AG04450 (cell line): ENCODE measurements at places on chromosomes 2 and 18.

- DNase-seq: no peak
These were observed 158.9 kb downstream of the NEB start for GRCh38 chr2:151575338-151575737.

GRCh38 chr18:72667932-72668331 is 123.8 kb upstream of the CBLN2 start:
- DNase-seq: no peak

DNA sequence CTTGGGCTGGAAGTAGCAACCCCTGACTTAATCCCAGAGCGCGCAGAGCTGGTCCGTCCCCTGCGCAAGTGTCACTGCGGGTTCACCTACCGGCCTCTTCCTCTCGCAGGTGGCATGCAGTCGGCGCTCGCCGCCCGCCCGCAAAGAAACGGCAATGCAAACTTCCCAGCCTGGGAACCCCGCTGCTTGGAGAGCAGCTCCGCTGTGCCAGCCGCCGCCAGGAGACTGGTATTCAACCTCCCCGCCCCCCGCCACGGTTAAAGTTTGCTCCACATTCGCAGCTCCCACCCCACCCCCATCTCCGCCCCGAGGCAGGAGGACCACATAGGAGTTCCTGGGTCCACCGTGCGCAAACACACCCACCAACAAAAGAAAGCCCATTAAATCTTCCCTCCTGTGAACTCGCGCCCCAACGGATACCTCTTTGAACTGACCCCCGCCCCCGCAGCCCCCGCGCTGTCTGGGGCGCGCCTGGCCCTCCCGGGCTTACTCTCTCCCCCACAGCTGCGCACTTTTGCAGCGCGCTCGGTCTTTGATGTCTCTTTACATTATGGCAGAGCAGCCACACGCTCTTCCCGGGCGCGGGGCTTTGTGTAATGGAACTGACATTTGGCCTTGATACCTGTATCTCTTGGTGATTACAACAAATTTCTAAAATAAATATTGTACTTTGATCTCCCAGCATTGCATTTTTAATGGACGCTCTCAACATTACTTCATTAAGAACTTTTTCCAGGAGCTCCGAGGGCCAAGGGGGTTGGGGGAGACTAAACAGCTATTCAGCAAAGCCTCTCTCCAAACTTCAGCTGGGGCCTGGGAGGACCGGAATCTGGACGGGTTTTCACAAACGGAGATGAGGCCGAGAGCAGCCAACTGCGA is 3.1 kb upstream of the SP5 start:
- no peak for DNase-seq

DNA sequence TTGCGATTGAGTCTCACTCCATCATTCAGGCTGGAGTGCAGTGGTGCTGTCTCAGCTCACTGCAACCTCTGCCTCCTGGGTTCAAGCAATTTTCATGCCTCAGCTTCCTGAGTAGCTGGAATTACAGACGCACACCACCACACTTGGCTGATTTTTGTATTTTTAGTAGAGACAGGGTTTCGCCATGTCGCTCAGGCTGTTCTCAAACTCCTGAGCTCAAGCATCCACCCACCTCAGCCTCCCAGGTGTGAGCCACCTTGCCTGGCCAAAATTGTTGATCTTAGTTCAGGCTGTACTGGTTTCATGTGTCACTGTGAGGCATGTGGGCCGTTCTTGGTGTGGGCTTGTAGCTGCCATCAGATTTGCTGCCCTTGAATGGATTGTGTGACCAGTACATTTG is 18.1 kb downstream of the CD8A start:
- DNase-seq: no peak

GRCh38 chr18:32349728-32350395 is 120.8 kb downstream of the GAREM1 start:
- DNase-seq: peak; percentile 87

DNA sequence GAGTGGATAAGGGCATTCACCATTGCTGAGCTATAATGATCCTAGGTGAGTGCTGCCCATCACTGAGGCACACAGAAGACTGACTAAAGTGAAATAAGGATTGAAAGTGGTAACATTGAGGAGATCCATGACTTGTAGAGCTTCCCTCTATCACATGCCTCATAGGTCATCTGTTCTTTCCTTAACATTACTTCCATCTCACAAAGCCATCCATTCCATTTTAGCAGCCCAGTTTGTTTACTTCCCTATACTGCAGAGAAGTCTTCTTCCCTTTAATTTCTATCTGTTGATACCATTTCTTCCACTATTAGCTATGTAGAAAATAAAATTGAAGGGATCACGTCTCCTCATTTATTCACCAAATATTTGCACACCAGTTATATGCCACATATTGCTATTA is 32.1 kb downstream of the ME2 start:
- no peak for DNase-seq

DNA sequence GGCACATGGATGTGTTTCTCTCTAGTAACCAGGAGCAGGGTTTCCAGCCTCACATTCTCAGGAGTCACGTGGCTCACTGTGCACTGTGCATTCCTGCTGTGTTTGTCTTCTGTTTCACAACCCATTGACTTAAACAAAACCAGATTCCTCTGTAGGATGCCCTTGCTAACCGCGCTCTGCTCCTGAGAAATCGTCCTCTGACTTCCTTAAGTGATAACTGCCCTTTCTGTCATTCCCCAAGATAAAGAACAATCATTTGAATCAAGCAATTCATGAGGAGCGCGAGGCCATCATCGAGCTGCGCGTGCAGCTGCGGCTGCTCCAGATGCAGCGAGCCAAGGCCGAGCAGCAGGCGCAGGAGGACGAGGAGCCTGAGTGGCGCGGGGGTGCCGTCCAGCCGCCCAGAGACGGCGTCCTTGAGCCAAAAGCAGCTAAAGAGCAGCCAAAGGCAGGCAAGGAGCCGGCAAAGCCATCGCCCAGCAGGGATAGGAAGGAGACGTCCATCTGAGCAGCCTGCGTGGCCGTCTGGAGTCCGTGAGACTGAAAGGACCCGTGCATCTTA is 60.2 kb downstream of the RALBP1 start:
- DNase-seq: peak; percentile 86

DNA sequence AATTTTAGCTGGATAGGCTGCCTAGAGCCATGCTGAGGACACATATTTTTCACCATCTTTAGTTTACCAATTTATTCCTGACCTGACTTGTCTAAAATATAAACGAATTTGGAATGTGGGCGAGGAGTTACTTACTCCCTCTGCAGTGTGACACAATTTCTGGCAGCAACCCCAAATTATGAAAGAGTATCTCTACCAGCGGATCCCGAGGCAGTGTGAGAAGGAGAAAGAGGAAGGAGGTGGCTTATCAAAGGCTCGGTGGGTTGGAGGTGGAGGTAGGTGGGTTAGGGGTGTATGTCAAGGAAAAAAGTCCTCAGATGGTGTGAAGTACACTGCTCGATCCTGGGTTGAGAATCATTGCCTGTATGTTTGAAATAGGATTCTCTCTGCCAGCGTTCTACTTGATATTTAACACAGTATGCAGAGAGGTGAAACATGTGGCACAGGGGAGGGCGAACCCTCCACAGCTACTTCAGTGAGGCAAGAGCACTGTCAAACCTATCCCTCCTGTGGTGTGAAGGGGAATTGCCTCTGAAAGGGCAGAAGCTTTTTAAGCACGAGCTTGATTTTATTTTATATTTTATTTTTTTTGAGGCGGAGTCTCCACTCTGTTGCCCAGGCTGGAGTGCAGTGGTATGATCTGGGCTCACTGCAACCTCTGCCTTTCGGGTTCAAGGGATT is 76.0 kb downstream of the RFTN2 start:
- DNase-seq: peak; percentile 21

GRCh38 chr2:52844701-52845423 is 922.7 kb upstream of the CHAC2 start:
- DNase-seq: no peak

DNA sequence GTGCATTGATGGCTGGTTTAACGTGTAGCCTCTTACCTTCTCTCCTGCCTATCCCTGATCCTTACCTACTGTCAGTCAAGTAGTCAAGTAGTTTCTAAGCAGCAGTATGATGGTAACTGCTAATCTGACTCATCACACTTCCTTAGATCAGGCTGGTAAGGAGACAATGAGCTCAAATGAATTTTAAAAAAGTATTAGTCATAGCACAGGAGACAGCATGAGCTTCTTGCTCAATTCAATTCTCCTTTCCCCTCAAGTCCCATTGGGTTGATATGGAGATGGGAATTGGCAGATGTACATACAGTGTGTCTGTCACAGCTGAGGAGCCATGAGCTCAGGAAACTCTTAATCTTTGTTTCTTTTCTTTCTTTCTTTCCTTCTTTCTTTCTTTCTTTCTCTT is 799.7 kb downstream of the LRP1B start:
- DNase-seq: no peak

DNA sequence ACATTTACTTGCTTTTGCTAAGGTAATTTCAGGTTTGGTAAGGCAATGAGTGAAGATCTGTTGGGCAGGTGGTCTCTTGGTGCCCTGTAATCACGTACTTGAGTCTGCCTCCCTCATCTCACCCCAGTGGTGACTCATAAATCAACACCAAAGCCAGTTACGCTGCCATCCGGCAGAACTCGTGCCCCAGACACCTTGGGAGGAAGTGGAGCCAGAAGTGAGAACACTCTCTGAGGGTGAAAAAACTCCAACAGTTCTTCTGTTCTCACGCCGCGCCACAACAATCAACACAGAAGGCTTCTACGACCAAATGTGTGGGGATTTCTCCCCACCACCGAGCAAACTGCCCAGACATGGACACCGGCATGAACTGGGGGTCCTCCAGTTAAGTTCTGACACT is 206.2 kb downstream of the ARL4C start:
- no peak for DNase-seq

GRCh38 chr2:152682663-152683062 is 34.6 kb downstream of the PRPF40A start:
- no peak for DNase-seq

DNA sequence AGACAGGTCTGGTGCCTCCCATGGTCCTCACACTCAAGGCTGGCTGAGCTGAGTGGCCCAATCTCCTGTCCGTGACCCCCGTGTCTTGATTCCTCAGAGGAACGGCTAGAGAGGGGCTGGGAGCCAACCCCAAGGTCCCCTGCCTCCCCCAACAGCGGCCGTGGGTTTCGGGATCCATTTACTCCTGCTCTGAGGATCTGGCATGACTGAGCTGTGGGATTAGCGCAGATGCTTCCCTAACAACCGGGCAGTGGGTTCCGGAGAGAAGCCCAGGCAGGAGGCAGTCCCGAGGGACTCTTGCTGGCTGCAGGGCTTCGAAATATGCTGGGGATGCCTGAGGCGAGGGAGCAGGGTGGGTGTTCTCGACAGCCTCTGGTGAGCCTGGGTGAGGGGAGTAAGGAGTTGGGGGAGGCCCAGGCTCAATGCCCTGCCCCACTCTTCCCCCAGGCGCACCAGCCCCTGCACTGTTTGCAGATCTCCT is 18.9 kb downstream of the GPR35 start:
- no peak for DNase-seq

GRCh38 chr18:10169064-10169562 is 255.3 kb downstream of the VAPA start:
- DNase-seq: no peak

DNA sequence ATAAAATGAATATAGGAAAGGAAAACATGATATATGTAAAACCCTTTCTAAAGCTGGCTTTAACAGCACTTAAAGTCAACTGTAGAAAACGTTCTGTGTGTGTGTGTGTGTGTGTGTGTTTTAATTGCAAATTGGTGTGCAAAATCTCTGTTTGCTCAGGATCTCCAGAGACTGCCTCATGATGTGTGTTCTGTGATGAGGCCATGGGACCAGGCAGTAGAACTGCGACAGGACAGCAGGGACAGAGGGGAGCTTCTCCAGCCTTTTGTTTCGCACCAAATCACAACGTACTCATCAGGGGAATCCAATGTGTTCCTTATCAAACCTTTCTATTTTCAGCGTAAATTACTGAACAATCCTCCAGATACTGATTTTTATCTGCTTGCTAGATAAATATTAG is 66.7 kb downstream of the NXPH2 start:
- no peak for DNase-seq

DNA sequence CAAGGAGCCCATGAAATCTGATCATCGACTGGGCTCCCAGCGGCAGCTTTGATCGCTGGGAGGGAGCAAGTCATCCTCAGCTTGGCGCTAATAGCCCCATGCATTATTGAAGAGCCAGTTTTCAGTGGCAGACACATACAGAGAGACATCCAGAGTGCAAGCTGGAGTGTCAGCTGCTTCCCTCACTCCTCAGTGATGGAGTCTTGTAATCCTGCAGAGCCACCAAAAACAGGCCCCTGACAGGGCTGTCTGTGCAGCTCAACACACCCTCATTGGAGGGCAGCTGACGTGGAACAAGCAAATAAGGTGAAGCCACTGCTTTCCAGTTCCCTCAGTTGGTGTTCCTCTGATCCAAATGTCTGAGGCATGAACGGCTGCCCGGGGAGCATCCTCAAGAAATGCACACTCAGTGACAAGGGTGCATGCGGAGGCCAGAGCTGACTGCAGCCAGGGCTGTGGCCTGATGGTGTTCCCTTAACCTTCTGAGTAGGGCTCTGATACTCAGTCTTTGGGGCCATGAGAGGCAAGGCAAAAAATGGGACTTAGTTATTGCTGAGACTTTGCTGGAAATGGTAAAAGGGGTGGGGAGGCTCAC is 97.4 kb downstream of the RHOB start:
- DNase-seq: no peak

- DNase-seq: no peak
These were observed 18.0 kb downstream of the MBD2 start for GRCh38 chr18:54206447-54206846.

DNA sequence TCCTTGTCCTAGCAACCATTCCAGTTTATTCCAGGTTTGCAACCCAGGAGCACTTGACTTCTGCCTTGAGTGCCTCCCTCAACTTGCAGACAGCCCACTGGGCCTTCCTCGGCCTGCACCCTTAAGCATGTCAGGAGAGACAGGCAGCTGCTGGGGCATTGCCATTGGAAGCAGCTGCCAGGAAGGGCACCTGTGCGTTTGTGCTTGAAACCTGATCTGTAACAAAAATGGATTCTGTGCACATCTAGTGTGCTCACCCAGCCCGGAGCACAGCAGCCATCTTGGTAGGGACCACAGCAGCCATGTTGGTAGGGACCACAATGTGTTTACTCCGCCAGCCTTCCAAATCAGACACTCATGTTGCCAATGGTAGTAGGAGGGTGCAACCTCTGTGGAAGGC is 44.3 kb upstream of the GLI2 start:
- DNase-seq: no peak
